CD4-positive, alpha-beta T cell treated with Interleukin-21 for 1 hour (primary cell): ENCODE measurements at places on chromosomes 12 and 14.

DNA sequence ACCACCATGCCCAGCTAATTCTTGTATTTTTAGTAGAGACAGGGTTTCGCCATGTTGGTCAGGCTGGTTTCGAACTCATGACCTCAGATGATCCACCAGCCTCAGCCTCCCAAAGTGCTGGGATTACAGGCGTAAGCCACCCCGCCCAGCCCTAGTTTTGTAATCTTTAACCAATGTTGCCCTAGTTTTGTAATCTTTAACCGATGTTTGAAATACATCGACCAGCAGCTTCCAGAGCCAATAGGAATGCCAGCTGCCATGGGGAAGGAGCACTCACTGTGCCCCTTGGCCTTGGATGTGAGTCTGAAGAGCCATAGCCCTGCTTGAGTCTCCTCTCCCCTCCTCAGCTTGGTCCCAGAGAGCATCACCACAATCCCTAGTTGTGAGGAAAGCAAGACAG is 209.3 kb upstream of the RGS6 start:
- no peak for DNase-seq

DNA sequence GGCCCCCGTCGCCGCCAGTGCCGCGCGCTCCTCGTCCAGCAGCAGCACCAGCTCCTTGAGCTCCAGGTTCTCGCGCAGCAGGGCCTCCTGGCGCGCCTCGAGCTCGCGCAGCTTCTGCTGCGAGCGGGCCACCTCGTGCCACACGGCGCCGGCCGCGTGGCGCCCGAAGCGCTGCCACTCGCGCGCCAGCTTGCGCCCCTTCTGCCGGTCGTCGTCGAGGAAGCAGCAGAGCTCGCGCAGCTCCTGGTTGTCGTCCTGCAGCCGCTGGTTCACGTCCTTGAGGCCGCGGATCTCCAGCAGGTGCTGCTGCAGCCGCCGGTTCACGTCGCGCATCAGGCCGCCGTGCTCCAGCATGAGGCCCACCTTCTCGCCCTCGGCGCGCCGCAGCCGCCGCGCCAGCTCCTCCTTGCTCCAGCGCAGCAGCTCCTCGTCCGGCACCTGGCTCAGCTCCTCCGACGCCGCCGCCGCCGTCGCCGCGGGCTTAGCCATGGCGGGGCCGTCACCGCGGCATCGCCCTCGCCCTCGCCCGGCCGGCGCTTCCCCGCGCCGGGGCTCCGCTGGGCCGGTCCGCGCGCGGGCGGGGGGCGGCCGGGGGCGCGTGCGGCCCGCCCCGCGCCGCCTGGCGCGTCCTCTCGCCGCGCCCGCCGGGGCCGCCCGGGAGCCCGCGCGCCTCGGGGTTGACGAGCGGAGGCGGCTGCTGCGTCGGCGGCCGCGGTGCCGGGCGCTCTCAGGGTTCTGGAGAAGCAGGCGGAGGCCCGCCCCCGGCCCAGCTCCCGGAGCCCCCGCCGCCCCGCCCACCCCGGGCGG is at the start of gene CCDC85C:
Gene CCDC85C (minus strand): TSS at position 737 of the 807 bp plus-strand sequence. CDS start 248 bp downstream, at position 489.
- DNase-seq = peak; percentile 56

- no peak for DNase-seq
These were observed 217.6 kb downstream of the PRKD1 start for GRCh38 chr14:29710015-29710414.

DNA sequence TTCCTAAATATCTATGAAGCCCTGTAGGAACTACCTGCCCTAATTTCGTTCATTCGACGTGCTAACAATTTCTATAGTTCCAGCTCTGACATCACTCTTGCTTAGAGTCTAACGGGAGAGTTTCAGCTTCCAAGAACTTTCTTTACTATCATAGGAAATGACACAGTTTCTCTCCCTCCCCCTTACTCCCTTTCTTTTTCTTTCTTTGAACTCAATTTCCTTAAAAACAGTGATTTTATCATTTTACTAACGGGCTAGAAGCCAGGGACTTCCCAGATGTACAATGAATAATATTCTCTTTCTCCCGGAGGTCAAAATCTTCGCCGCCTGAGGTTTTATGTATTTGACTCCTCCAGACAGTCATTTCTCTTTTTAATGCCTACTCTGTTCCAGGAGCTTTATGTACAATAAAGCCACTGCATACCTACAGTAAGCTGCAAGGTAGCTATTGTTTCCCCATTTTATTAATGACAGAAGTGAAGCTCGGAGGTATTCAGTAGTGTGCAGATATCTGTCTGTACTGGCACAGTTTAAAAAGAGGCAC is 15.7 kb downstream of the SMCO2 start:
- no peak for DNase-seq

GRCh38 chr12:94426049-94426448 is 33.6 kb downstream of the CEP83 start:
- no peak for DNase-seq

DNA sequence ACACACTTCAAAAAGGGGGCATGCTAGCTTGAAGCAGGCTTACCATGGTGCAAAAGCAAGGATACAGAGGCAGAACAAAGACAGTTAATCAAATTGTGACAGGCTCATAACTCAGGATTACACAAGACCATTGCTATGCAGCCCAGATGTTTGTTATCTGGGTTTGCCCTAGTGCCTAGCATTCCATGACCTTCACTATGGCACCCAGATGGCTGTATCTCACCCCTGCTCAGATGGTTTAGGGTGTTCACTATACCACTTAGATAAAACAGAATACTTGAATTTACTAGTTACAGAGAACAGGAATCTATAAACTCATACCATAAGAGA is 56.2 kb downstream of the SDR9C7 start:
- no peak for DNase-seq

DNA sequence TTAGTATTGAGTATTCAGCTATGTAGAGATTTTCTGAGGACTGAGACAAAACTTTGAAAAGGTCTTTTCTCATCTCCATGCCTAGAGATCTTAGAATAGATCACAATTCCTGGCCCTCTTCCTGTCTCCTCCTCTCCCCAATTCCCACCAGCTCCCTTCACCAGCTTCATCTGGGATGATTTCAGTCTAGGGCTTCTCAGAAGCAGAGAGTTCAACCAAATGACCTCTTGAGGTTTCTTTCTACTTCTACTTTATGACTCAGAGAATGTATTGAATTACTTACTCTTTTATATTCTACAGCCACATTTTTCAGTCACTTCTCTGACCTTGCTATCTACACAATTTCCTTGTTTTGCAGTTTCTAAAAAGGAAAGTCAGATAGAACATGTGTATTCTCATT is 19.4 kb upstream of the SNX6 start:
- no peak for DNase-seq

- DNase-seq = no peak
These were observed 272.3 kb downstream of the TMTC2 start for GRCh38 chr12:82958966-82959365.

- no peak for DNase-seq
These were observed 27.7 kb upstream of the ETFBKMT start for GRCh38 chr12:31631809-31632208.

DNA sequence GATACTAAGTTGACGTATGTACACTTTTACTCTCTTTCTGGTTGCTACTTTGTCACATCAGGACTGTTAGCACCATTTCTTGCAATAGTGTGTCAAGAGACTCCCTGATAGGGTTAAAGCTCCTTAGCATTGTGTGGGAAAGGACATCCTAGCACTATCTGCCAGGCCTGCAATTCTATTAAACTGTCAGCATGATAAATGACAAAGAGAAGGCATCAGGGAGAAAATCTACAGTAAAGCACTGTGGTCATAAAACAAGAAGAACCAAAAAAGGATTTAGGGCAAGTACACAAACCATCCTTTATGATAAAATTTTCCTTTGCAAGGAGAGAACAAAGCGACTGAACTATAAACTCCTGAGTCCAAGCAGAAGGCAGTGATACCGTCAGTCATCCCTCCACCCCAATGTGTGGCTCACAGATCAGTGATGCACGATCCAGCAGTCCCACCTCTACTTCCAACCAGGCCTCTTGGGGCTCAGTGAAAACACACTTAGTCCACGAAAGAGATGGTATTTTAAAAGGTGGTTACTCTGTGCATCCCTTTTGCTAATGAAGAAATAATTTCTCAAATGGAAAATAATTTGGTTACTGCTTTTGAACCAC is 31.4 kb upstream of the SLC35F4 start:
- DNase-seq = no peak

GRCh38 chr14:75822522-75823141 is 159.2 kb downstream of the TGFB3 start:
- DNase-seq = no peak

DNA sequence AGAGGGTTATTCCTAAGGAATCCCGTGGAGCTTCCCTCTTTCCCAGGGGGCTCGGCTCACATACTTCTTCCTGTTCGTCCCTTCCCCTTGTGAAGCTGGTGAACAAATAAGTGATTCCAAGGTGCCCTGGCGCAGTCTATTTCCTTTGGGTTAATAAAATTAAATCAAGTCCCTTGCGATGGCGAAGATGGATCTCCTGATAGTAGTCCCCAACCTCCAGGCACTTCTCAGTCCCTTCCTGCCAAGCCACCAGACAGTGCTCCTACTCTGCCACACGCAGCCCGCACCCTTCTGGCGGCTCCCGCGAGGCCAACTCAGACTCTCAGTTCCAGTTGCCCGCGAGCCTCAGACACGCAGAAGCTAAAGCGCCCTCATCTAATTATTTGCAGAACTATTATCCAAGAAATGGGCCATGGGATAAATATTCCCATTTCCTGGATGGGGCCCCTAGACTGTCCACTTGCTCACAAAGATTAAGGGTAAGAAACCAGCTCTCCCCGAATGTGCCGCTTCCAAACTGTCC is 2.4 kb upstream of the SIX6 start:
- no peak for DNase-seq

DNA sequence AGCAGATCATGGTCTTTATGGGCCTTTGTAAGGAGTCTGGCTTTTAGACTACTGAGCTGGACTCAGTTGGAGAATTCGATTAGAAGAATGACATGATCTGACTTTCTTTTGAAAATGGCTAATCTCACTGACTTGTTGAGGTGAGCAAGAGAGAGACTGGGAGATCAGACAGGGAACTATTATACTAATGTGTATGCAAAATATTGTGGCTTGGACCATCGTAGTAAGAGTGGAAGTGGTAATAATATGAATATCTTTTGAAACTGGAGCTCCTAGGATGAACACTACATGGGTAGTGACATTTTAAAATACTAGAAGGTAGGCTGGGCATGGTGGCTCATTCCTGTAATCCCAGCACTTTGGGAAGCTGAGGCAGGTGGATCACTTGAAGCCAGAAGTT is 56.2 kb upstream of the CCT2 start:
- DNase-seq = no peak

DNA sequence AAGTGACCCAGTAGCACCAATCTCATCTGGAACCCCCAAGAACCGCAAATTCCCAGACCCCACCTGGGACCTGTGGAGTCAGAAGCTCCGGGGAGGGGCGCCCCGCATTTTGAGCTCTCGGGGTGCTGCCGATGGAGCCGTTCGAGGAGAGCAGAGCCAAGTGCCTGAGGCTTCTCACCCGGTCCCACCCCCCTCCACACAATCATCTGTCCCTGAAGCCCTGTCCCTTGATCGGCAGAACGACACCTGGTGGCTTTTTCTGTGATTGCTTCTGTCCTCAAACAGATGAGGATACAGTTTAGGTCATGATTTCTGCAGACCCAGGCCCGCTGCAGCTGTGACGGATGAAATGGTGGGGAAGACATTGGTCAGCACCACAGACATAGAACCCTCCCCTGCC is 74.7 kb downstream of the NOC4L start:
- peak; percentile 60 for DNase-seq

GRCh38 chr14:84202486-84202885 is 1327.5 kb upstream of the FLRT2 start:
- DNase-seq = no peak

DNA sequence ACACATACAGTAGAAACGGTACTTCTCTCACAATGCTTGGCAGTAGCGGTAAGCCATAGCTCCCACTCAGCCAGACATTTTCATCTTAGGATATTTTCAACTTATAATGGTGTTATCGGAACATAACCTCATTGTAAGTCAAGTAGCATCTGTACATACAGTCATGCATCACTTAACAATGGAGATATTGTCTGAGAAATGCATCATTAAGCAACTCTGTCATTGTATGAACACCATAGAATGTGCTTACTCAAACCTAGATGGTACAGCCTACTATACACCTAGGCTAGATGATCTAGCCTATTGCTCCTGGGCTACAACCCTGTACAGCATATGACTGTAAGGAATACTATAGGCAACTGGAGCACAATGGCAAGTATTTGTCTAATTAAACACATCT is 40.8 kb downstream of the RPS6KA5 start:
- no peak for DNase-seq

GRCh38 chr12:45010059-45010458 is 40.8 kb downstream of the DBX2 start:
- no peak for DNase-seq

GRCh38 chr12:11879306-11879705 is 191.4 kb upstream of the BCL2L14 start:
- DNase-seq = no peak

GRCh38 chr14:91238085-91238484 is 6.4 kb downstream of the GPR68 start:
- DNase-seq = no peak

DNA sequence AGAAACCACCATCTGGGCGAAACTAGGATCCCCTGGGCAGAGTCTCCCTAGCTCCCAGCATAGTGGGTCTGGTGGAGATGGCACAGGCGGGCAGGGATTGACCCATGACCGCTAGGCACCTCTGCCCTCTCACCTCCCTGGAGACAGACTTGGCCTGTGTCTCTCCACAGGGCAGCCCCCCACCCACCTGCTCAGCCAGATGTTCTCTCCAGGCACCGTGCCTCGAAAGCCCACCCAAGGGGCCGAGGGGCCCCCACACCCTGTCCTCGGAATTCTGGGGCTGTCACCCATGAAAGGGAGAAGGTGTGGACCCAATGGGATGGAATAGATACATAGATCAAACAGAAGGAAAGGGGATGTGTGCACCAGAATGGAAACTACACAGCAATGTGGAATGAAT is 229.1 kb upstream of the RTL1 start:
- no peak for DNase-seq

DNA sequence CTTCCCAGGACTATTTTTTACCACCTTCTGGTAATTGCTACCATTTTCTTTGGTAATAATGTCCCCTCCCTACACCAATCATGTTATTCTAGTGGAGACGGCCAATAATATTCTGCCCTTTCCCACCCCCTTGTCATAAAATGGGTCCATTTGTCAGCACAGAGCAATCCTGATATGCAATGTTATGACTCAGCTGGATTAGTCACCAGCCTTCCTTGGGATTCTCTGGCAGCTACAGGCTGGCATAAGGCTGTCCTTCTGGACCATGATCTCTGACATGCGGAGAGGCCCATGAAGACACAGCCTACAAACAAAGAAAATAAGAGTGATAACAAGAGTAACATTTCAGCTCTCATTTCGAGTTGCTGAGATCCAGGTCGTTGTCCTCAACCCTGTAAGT is 222.0 kb upstream of the CPNE8 start:
- DNase-seq = no peak

DNA sequence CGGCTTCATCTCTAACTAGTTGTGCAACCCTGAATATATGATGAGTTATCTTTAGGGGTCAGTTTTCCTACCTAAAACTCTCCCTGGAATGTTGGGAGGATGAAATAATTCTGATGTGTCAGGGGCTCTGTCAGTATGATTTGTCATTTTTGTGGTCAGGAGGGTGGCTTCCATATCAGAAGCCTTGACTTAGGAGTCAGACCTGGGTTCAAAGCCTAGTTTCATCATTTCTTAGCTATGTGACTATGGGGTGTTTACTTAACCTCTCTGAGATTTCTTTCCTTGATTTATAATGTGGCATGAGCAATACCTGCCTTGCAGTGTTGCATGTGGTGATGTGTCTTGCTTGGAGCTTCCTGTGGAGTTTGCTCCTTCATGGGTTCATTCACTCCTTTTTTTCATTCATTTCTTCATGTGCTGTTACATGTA is 146.8 kb downstream of the CHST11 start:
- DNase-seq = no peak

- no peak for DNase-seq
These were observed 145.6 kb upstream of the NAV3 start for GRCh38 chr12:77685112-77685511.

- no peak for DNase-seq
These were observed 88.4 kb upstream of the PRKD1 start for GRCh38 chr14:30016002-30016401.
